Right hindlimb (tissue), 1 donor: ENCODE measurements at places on chromosomes 6 and 20.

DNA sequence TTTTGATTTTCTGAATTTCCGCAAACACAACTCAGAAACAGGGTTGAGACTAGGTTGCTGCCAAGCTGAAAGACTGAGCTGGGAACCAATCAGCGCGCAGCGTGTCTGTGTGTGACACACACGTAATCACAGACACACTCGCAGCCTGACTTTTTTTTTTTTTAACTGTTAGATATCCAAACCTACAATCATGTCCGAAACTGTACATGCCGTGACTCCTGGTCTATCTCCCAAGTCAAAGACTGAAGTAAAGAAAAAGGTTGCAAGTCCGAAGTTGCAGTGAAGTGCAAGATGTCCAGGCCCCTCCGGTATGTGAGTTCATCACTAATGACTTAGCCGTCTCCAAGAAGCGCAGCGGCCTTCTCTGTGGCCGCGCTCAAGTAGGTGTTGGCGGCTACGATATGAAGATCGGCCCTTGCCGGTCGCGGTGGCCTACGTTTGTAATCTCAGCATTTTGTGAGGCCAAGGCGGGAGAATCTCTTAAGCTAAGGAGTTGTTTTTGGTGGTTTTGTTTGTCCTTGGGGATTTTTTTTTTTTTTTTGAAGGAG lies 108.2 kb downstream of the HFE start:
- peak; percentile 94 for DNase-seq

DNA sequence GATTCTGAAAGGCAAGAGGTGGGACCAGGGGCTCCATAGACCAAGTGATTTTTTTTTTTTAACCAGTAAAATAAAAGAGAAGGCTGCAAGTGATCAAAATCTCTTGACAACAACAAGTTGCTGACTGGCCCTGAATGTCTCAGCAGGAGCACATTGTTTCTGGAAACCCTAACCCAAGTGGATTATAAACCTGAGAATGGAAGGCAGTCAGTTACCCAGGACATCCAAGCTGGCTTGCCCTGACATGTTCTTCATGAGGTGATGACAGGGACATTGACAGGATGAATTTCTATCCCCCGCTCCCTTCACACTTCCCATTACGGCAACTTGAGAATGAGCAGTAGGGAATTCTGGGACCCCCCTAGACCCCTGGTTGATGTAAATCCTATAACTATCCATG lies 49.6 kb upstream of the RIPOR2 start:
- DNase-seq, result no peak

GRCh38 chr20:53914091-53914780 lies 156.2 kb downstream of the BCAS1 start:
- peak; percentile 37 for DNase-seq

GRCh38 chr6:131210469-131210868 lies 75.2 kb downstream of the AKAP7 start:
- DNase-seq, result no peak

DNA sequence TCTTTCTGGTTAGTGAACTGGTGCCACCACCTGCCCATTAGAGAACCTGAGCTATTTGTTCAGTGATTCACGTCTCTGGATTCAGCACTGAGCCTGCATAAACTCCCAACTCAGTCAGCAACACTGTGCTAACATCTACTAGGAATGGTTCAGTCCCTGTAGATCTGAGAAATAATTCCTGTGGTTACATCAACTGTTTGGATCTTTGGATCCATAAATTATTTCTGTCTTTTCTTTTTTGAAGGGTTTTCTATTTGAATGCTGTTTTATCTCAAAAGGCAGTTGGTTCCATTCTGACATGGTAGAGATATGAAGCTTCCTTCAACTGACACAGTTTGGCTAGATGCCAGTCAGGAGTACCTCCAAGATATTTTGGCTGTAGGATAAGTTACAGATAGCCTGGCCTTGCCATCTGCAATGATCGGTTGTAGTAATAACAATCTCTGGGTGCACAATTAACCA lies 125.9 kb downstream of the TRMT11 start:
- DNase-seq, result no peak
